ENCODE measurements at places on chromosomes 6 and 20.

- no peak for ATAC-seq
Measured at GRCh38 chr6:12801141-12801540, 84.6 kb downstream of the PHACTR1 start.

GRCh38 chr20:53126185-53126584 is 154.0 kb downstream of the TSHZ2 start:
- ATAC-seq: no peak

DNA sequence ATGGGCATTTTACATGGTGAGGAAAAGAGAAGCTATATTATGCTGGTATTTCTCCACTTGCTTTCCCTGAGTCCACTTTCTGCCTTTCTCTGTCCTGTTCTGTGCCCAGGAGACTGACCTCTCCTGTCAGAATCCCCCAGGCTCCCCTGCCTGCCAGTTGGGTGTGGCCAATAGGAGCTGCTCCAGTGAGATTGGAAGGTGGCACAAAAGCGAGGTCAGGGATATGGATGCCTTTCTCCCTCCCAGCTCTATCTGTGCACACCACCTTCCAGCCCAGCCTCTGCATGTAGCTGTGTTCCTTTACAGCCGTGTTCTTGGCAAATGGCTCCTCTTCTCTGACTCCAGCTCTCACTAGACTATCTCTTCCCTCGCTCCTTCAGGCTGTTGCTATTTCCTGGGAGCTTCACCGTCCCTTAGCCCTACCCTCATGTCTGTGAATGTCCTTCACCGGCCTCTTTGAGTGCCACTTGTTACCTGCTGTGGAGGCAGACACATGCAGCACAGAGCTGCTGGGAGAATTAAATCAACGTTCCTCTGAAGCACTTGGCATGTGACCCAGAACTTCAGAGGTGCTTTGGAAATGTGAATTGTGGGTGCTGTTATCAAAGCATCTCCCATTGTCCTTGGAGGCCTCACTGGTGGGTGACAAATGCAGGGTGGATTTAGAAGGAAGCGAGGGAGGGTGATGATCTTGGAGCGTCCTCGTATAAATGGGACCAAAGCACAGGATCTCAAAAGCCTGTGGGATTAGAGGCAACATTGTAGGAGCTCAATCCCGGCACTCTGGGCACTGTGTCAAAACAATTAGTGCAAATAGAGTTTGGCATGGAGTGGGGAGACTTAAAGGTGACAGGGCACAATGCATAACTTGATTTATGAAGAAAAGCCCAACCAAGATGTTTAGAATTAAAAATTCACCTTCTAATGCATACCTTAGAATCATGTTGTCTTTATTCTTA is 28.9 kb upstream of the RALGAPA2 start:
- no peak for ATAC-seq

DNA sequence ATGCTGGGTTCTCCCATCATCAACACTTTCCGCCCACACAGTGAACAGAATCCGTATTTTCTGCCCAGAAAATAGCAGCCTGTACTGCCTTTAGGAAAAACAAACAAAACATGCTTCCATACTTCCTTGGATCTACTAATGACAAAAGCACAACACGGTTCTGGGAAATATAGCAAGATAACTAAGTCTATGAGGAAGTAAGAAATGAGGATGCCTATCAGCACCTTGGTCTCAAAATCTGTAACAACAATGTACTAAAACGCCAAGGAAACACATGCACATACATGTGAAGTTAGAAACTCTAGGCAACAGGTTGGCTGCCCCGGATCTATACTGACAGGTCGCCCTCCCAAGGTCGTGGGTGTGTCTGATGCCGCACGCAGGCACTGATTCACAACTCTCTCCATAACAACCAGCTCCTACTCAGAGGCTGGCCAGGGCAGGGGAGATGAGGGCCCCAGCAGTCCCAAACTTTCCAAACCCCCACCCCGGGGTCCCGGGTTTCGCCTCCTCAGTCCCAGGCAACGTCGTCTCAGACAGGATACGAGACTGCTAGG is 710 bp downstream of the BTBD9 start:
- peak; percentile 73 for ATAC-seq

- ATAC-seq: peak; percentile 39
Measured at GRCh38 chr6:168546151-168546550, 105.2 kb downstream of the SMOC2 start.

DNA sequence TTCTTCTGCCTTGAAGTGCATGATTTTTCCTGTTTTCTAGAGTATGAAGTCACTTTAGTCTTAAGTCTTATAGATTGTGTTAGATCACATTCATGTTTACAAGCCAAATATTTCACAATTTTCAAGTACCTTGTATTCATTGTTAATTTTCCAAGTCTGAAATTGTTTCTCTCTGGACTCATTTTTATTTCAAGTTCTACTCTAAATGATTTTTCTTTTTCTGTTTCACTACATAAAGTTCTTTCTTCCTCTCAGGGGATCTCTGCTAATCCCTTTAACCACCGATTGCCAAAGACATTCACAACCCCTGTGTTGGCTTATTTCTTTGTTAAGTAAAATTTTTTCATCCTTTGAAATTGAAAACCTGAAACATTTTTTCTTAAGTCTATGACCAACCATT is 805.7 kb downstream of the KIF16B start:
- no peak for ATAC-seq

DNA sequence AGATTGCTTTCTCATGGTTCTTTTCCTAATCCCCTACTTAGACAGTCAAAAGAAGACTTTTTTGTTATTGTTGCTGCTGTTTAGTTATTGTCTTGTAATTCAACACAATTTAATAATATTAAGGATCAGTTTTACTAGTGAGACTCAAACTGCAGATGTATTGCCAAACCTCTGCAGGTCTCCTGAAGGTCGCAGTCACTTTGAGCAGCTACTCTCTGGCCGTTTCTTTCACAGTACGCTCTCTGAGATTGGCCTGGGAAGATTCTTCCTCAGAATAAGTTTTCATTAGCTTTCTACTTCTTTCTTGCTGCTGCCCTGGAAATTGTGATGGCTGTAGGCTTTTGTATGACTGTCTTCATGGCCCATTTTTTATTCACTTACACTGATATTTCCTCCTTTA is 930.8 kb downstream of the QKI start:
- no peak for ATAC-seq

DNA sequence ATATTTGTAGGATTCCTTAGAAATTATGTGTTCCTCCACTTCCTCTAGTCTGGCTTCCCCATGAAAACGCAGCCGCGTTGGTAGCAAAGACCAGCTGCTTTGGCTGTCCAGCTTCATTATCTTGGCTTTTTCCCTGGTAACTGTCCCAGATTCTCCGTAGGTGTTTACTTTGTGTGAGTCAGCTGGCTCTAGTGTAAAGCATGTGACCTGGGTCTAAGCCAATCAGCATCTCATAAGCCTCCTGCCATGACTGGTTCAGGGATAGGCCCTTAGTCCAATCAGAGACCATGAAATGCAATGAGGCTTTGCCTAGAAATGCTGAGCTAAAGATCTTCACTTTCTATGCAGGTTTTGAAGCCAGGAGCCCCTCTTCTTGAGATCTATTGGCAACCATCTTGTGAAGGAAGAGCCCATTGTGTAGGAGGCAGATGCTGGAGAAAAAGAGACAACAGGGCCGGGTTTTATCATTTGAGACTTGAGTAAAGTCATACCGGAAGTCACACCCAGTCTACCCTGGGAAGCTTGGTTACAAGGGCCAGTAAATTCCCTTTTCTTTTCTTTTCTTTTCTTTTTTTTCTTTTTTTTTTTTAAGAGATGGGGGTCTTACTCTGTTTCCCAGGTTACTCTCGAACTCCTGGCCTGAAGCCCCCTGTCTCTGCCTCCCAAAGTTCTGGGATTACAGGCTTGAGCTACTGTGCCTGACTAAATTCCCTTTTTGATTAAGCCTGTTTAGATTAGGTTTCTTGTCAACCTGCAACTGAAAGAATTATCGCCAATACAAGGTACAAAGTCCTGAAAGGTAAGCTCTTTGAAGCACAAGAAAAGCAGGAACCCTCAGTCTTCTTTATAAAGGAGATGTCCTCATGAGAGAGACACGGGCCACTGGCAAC is 256.5 kb upstream of the RREB1 start:
- no peak for ATAC-seq

- peak; percentile 51 for ATAC-seq
Measured at GRCh38 chr20:29878777-29879442, 1378.6 kb upstream of the DEFB115 start.

DNA sequence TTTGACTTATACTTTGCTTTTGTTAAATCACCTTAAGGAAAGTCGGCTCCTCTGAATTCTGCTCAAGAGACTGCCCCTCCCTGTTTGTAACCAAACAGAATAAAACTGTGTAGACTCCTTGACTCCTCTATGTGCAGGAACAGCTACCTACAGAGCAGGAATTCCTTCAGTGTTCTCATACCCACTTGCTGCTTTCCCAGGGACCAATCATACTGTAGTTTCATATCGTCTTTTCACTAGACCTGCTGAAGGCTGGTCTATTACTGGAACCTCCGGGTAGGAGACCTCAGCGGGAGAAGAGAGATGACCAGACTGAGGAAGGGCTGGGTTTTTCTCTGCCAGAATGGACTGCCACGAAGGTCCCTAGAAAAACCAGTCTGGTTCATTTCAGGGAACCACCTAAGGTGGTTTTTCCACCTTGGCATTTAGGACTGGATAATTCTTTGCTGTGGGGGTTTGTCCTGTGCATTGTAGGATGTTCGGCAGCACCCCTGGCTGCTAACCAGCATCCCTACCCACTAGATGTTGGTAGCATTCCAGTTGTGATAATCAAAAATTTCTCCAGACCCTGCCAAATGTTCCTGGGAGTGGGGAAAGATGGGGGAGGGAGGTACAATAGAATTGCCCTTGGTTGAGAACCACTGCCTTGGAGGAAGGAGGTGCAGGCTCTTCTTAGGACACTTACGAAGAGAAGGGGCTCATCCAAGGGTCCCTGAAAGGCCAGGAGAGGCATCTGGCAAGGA is 80.5 kb downstream of the DNAAF9 start:
- ATAC-seq: no peak

DNA sequence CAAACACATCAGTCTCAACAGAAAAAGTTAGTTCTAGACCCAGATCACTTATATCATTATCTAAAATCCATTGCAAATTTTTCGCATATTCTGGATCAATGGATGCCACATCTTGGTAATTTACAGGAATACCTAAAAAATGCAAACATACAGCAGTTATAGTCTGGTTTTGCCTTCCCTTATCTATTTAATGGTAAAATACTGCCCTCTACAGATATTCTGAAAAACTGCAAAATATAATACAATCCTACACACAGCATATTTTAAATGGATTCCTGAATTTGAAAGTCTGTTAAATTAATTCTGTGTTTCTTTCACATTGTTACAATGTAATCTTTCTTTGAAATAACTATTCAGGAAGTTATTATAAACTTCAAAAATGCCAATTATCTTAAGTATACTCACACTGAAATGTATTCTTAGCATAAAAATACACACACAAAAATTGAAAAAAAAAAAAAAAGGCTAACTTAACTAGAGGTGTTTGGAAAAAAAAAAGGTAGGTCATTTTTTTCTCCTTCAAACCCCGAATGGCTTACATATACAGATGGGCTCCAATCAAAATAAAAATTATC is 88.4 kb downstream of the HACE1 start:
- ATAC-seq: no peak

GRCh38 chr6:108987156-108987555 is 107.5 kb downstream of the SESN1 start:
- ATAC-seq: no peak

DNA sequence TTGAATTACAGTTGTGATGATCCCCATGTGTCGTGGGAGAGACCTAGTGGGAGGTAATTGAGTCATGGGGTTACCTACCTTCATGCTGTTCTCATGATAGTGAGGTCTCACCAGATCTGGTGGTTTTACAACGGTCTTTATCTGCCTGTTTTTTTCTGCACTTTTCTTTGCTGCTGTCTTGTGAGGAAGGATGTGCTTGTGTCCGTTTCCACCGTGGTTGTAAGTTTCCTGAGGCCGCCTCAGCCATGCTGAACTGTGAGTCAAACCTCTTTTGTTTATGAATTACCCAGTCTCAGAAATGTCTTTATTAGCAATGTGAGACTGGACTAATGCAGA is 6.5 kb upstream of the RANBP9 start:
- ATAC-seq: no peak

- no peak for ATAC-seq
Measured at GRCh38 chr6:161214722-161215121, 59.1 kb downstream of the AGPAT4 start.

DNA sequence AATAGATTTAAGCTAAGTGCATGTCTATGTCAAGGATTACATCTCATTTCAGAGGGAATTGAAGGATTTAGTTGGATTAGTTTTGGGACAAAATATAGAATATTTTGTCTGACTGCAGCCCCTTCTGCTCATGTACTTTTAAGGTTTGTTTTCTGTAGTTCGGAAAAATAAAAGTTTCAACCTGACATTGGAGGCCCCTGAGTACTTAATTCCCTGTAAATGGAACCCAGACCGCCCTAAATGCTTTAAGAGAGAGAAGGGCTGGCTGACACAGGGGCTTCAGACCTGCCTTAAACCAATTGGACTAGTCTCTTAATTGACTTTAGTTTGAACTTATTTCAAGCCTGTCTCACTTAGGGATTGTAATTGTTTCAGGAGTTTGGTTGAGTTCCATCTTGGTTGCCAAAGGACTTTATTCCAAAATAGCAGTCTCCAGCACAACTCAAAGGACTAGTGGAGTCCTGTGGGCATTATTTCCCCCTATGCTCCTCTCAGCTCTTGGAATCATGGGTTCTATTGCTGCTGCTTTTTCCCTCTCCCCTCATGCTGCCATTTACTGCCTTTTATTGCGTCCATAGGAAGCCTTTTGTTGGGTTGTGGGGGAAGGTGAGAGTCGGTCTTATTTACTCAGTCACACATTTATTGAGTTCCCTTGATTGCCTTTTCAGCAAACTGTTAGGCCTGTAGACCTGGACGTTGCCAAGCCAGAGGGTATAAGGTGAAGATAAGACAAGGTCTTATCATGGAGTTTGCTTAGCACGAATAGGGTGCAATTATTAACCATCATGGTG is 14.5 kb downstream of the BRD2 start:
- ATAC-seq: no peak

GRCh38 chr6:47083586-47084047 is 41.5 kb upstream of the ADGRF1 start:
- no peak for ATAC-seq

DNA sequence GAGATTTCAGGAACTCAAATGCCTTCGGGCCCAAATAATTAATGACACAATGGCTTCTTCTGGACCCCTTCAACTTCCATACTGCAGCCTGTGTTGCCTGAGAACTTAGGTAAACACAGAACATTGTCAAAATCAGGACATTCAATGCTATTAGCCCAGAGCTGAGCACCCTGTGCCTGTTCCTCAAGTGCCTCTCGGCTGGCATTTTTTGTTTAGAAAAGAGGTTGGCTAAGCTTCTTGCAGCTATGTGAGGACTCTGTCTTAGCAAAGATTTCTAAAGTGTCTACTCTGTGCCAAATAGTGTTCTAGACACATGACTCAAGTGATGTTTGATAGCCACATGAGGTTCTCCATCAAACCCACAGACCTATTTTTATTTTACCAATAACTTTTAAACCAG is 289.3 kb upstream of the ARID1B start:
- no peak for ATAC-seq
